Amniotic epithelial cell (primary cell): ENCODE measurements at places on chromosomes 3 and 15.

- peak; percentile 67 for DNase-seq
Measured at GRCh38 chr3:183306798-183307671, 54.0 kb downstream of the B3GNT5 start.

- DNase-seq, result no peak
Measured at GRCh38 chr15:67083135-67083762, 17.8 kb downstream of the SMAD3 start.

DNA sequence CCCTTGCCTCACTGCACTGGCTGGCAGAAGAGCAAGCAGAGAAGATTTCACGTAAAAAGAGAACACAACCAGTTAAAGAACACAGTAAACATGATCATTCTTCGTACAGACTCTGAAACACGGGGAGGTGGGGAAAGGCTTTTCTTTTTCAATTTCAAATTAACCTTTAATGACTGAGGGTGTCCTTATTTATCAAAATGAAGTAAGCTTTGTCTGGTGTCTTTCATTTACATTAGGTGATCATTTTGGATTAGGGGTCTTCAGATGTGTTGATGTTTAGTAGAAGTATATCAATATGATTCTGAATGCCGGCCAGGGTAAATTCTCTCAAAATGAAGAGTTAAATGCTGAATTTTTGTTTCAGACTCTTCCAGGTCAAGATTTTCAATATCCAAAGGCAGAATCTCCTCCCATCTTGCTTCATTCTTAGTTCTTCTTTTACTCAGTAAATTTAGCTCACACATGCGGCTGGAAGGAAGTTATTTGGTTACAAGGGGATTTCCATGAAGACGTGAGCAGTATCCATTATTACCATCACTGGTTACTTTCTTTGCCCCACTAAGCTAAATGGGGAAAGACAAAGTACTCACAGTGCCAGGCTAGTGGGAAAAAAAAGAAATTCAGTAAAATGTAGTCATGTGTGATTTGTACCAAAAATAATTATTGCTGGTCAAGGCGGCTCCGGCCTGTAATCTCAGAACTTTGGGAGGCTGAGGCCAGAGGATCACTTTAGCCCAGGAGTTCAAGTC lies 272.2 kb upstream of the NR2F2 start:
- no peak for DNase-seq

GRCh38 chr3:160150066-160150465 lies 75.2 kb upstream of the C3orf80 start:
- no peak for DNase-seq

DNA sequence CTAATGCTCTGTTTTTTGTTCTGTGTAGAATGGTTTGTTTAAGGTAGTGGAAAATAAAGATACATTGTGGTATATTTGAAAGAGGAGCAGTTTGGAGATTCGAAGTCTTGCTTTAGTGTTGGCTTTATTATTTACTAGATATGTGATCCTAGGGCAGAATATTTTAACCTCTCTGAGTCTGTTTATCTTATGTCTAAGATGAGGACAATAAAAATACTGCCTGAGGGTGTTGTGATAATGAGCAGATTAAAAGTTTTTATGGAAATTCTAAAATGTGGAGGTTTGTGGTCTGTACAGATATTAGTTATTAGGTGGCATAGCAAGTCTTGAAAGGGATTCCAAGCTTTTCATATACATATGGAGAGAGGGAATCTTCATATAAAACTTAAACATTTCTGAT lies 15.0 kb downstream of the TCF12 start:
- no peak for DNase-seq
